AG04449 (cell line): ENCODE measurements at places on chromosomes 13 and 19.
A peak's percentile ranks its signal among the peaks of the same experiment; 100 is the strongest.

DNA sequence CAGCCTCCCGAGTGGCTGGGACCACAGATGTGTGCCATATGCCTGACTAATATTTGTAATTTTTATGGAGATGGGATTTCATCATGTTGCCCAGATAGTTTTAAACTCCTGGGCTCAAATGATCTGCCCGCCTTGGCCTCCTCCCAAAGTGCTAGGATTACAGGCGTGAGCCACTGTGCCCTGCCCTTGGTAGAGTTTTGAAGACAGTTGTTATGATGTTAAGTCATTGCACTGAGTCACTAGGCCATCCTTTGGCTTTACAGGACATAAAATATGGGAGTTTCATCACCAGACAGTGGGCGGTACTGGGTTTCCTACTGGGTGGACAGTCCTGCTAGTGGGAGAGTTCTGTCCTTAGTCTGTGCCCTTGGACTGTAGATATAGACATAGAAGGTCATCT lies 282.5 kb downstream of the ATP8A2 start:
- DNase-seq: no peak

- peak; percentile 74 for DNase-seq
These were observed 11.0 kb upstream of the CA11 start for GRCh38 chr19:48656840-48657474.

DNA sequence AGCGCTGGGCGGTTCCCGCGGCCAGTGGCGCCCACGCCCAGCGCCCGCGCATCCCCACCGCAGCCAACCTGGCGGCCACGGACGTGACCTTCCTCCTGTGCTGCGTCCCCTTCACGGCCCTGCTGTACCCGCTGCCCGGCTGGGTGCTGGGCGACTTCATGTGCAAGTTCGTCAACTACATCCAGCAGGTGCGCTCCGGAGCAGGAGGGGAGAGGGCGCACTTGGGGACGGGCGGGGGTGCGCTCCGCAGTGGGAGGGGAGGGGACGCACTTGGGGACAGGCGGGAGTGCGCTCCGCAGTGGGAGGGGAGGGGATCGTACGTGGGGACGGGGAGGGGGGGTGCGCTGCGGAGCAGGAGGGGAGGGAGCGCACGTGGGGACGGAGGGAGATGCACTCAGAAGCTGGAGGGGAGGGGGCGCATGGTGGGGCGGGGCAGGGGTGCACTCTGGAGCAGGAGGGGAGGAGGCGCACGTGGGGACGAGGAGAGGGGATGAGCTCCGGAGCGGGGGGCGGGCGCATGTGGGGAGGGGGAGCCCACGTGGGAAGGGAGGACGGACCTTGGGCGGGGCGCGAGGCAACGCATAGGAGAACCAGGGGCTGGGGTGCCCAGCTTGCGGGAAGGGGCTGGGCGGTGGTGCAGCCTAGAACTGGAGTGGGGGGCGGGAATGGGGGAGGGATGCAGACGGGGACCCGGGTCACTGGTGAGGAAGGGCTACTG lies 1.5 kb downstream of the KISS1R start:
- DNase-seq: no peak

- no peak for DNase-seq
These were observed 17.3 kb upstream of the ERCC1 start for GRCh38 chr19:45440873-45441654.

GRCh38 chr19:33505148-33505547 lies 16.4 kb downstream of the PEPD start:
- no peak for DNase-seq
